Kidney tubule cell (primary cell): ENCODE measurements at places on chromosomes 12 and 14.

DNA sequence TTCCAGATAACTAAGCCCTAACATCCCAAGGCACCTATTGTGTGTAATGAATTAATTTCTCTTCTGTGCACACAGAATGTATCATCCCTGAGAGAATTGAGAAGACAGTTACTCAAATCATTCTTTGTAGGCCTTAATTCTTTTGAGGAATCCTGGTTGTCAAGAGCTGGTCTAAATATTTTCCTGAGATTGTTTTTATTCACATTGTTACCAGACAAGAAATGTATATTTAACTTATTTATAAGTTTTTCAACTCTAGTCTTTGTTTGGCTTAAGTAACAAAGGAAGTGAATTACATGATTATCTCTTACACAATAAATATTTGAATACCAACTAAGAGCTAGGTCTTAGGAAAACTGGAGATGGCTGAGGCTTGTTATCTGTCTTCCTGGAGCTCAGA lies 169.4 kb downstream of the DACT1 start:
- DNase-seq: no peak

- DNase-seq: peak; percentile 10
These were observed 136.2 kb downstream of the SLCO1B3 start for GRCh38 chr12:20946732-20947131.

- no peak for DNase-seq
These were observed 12.9 kb downstream of the GMFB start for GRCh38 chr14:54475911-54476310.

DNA sequence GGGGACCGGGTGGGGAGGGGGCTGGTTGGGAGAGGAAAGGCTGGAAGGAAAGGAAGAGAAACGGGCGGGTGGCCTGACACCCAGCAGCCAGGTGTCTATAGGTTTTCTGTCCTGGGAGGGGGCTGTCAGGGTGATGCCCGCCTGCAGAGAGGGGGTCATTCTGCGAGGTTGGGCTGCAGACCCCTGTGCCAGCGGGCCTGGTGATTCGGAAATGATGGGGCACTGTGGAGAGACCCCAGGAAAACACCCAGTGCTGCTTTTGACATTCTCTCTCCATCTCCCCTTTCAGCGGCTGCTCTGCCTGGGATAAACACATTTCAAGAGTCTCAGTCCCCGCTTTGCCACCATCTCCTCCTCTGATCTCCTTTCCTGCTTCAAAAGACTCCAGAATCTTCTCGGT lies 168.5 kb upstream of the RTL1 start:
- no peak for DNase-seq

DNA sequence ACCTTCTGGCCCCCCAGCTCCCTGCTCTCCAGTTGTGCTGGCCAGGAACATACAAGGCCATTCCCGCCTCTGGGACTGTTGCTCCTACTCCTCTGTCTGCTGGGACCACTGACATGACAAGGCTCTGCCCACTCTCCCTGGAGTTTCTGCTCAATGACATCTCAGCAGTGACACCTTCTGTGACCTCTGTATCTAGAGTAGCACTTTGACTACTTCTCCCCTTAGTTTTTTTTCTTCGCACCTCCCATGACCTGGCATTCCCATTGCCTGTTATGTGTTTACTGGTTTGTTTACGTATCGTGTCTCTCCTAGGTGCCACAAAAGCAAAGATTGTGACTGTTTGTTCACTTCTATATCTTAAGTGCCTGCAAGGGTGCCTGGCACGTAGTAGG lies 40.1 kb upstream of the TMEM263 start:
- no peak for DNase-seq

DNA sequence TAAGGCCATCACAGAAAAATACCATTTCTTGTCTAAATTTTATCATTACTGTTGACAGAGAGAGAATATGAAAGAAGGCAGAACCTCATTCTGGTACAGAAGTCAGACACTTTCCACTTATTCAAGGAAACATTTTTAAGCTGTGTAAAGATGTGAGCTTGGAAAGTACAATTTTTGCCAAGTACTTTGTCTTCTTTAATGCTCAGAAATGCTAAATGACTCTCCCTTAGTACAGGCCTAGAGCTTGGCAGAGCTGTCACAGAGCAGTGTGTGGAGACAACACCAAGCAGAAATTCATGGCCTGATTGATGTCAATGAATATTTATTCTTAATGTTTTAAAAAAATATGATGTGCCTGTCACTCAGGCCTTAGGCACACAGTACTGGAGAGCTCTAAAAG lies 20.7 kb downstream of the NT5DC3 start:
- DNase-seq: no peak

DNA sequence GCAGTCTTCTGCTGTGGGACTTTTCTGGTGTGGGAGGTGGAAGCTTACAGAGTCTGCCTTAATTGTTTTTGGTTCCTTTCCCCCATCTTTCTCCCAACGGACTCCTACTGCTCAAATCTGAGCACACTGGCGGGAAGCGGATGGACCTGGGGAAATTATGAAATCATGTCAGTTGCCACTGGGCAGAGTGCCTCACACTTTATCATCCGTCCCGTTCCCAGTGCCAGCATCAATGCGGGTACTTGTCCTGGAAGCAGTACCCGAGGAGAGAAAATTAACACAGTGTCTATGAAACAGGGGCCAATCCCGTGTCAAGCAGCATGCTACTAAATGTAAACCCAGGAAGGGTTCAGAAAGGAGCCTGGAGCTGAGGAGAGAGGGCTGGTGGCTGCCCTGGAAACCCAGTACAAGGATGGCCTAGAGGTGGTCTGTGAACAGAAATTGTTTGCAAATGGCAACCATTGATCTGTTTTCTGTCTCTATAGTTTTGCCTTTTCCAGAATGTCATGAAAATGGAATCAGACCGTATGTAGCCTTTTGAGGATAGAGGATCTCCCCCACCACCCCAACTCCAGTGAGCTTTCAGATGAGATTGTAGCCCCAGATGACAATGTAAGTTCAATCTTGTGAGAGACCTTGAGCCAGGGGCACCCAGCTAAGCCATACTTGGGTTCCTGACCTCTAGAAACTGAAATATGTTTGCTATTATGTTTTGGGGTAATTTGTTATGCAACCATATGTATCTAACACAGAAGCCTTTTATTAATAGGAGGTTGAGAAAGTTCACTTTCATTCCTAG lies 908 bp upstream of the CDKL1 start:
- DNase-seq: peak; percentile 52

DNA sequence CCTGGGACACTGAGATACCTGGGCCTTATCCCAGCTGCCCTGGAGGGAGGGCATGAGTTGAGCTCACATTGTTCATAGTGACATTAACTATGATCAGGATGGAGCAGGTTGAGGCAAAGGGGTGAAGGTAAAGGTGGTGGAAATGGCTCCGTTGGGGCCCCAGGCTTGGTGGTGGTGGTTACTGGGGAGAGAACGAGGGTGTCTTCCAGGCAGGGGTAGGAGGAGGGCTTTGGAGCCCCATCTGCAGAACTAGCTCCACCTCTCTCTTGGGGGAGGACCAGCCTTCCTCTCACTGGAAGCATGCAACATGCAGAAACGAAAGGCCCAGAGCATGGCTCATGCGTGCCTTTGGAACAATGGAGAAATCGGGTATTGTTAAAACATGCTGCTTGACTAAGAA lies 217.0 kb downstream of the SLC41A2 start:
- no peak for DNase-seq

- no peak for DNase-seq
These were observed 452.7 kb upstream of the TMPO start for GRCh38 chr12:98062464-98063245.

- DNase-seq: no peak
These were observed 60.2 kb upstream of the RTRAF start for GRCh38 chr14:51929166-51929565.

GRCh38 chr12:92582475-92582874 lies 120.3 kb upstream of the PLEKHG7 start:
- DNase-seq: no peak

DNA sequence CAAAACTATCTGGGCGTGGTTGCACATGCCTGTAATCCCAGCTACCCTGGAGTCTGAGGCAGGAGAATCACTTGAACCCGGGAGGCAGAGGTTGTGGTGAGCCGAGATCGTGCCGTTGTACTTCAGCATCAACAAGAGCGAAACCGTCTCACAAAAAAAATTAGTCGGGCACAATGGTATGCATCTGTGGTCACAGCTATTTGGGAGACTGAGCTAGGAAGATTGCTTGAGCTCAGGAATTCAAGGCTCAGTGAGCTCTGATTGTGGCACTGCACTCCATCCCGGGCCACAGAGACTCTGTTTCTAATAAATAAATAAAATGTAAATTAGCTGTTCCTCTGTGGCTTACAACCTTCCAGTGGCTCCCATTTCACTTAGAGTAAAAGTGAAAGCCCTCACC lies 28.0 kb downstream of the RCOR1 start:
- peak; percentile 70 for DNase-seq

GRCh38 chr12:111448846-111449790 lies 43.4 kb downstream of the SH2B3 start:
- DNase-seq: no peak

DNA sequence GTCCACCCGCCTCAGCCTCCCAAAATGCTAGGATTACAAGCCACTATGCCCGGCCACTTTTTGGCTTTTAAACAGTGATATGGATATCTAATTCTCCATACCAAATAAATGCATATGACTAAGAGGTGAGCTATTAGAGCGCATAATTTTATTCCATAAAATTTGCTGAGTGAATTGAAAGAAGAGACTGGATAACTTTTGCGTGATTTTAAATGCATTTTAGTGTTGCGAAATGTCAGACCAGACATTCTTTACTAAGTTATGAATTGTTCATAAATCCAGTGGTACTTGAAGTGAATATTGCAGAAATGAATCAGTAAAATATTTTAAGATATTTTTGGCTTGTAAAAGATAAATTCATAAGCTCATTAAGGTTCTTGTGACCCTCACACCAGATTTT lies 50.9 kb upstream of the DIP2B start:
- DNase-seq: no peak
